Renal cortex interstitium (tissue), 15 donors: ENCODE measurements at places on chromosomes 13 and 19. TPM values are rescaled to one million over a fixed set of nuclear protein-coding genes. Genes with fewer than 3 reads are reported as not detected.

The MBD3L2 gene
- polyA plus RNA-seq, result not detected

The PLK5 gene
- polyA plus RNA-seq, result 0.45 TPM

The FCER2 gene
- 0.14 TPM for polyA plus RNA-seq

The FGF21 gene
- polyA plus RNA-seq, result not detected

The ZNF844 gene
- 27.1 TPM for polyA plus RNA-seq

The KCNN1 gene
- polyA plus RNA-seq, result 5.7 TPM

GRCh38 chr13:70336866-70337265 lies 228.6 kb upstream of the KLHL1 start:
- DNase-seq, result no peak

GRCh38 chr19:15453091-15453578 lies 3.4 kb upstream of the WIZ start:
- no peak for DNase-seq

The PPM1N gene
- not detected for polyA plus RNA-seq

DNA sequence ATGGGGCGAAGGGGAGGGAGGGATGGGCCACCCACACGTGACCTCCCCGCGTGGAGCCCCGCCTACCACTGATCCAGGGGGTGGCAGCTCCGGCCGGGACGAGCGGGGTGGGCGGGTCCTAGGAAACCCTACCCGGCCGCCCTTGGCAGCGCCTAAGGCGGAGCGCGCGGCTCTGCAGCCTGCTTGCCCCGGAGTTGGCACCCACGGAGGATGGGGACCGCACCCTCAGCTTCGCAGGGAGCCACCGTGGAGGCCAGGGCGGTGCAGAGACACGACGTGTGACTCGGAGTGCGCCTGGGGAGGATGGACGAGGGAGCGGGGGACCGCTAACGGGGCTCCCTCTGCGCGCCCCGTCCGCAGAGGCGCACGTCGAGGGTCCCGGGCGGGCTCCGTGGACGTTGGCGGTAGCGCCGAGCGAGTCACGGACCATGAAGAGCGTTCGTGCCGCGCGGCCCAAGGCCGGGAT lies at the start of gene RGS9BP:
RGS9BP (plus strand) TSS at position 129 of the 466 bp plus-strand sequence. CDS start 416 bp downstream, outside the sequence.
- no peak for DNase-seq

The PRR36 gene
- 5.6 TPM for polyA plus RNA-seq

The PRSS57 gene
- polyA plus RNA-seq, result 0.13 TPM

The CYP2F1 gene
- not detected for polyA plus RNA-seq

The CEACAM3 gene
- polyA plus RNA-seq, result 0.15 TPM

The CARM1 gene
- polyA plus RNA-seq, result 40.8 TPM

GRCh38 chr13:66576381-66576780 lies 653.8 kb downstream of the PCDH9 start:
- DNase-seq, result no peak

DNA sequence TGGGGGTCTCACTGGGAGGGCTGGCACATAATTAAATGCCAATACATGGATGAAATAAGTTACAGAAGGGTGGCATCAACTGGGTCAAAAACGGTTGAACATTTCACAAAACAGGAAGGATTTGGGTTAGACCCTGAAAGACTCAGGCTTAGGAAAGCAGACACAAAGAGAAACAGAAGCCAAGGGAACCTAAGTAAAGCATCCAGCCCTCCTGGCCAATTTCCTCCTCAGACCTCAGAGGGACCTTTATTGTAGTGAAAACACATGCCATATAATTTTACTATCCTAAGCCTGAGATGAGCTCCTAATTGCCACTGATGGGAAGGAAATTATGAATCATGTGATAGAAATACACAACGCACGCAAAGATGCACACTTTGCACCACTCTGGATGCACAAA lies 12.1 kb upstream of the CEACAM3 start:
- DNase-seq, result no peak

- DNase-seq, result peak; percentile 49
Observed at GRCh38 chr19:38388349-38389100, at the start of gene SPRED3. Gene SPRED3 (plus strand): TSS chr19:38388697. CDS start chr19:38390303, 1,606 bp downstream.

- no peak for DNase-seq
Observed at GRCh38 chr13:46572752-46573431, 19.9 kb downstream of the LRCH1 start.

GRCh38 chr19:45505996-45506245 lies 1.4 kb upstream of the VASP start:
- DNase-seq, result no peak

The PLIN4 gene
- polyA plus RNA-seq, result 1.5 TPM

DNA sequence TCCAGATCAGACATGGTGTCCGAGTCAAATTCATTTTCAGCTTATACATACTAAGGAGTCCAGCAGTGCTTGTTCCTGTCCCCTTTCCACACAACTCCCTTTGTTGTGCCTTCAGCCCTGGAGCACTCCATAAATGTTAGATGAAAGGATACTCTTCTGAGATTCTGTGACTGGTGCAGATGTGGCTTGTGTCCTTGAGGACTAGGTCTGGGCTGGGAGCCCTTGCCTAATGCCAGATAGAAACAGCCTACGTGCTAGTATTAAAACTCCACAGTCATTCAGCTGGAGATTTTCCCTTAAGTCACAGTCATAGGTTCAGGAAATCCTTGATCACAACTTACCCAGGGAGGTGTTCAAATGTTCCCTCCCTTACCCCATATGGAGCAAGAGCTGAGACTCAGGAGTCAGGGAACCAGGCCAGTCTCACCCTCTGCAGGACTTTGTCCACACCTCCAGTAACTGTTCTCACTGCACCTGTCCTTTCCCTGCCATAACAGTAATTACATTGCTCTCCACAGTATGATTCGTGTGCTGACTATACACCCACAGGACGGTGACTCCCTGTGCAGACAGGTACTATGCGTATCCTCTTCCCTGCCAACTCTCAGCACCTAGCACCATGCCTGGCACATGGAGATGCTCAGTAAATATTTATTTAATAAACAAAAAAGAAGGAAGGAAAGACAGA lies 15.5 kb upstream of the SERPINE3 start:
- no peak for DNase-seq

- no peak for DNase-seq
Observed at GRCh38 chr19:49553451-49554271, 25.9 kb downstream of the RCN3 start.

- no peak for DNase-seq
Observed at GRCh38 chr13:44921931-44922758, 67.1 kb downstream of the NUFIP1 start.

- DNase-seq, result no peak
Observed at GRCh38 chr13:50401049-50401505, 385.8 kb downstream of the KCNRG start.

The LRG1 gene
- 0.75 TPM for polyA plus RNA-seq

DNA sequence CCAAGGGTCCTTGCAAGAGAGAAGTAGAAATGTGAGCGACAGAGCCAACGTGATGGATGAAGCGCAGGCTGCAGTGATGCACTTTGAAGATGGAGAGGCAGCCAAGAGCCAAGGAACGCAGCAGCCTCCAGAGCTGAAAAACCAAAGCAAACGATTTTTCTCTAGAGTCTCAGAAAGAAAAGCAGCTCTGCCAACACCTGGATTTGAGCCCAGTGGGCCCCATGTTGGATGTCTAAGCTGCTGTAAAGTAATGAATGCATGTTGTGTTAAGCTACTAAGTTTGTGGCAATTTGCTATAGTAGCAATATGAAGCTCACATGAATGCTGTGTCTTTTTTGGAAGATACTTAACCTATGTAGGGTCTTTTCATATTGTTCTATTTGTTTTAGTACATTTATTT lies 894.3 kb downstream of the EFNB2 start:
- no peak for DNase-seq

- no peak for DNase-seq
Observed at GRCh38 chr13:114194853-114195252, 15.8 kb downstream of the CFAP97D2 start.

- DNase-seq, result no peak
Observed at GRCh38 chr13:32116210-32116609, 84.6 kb downstream of the FRY start.

- no peak for DNase-seq
Observed at GRCh38 chr13:21949818-21950429, 279.1 kb downstream of the FGF9 start.

The S1PR4 gene
- polyA plus RNA-seq, result 0.34 TPM

- DNase-seq, result no peak
Observed at GRCh38 chr13:50106559-50106958, 91.3 kb downstream of the KCNRG start.

DNA sequence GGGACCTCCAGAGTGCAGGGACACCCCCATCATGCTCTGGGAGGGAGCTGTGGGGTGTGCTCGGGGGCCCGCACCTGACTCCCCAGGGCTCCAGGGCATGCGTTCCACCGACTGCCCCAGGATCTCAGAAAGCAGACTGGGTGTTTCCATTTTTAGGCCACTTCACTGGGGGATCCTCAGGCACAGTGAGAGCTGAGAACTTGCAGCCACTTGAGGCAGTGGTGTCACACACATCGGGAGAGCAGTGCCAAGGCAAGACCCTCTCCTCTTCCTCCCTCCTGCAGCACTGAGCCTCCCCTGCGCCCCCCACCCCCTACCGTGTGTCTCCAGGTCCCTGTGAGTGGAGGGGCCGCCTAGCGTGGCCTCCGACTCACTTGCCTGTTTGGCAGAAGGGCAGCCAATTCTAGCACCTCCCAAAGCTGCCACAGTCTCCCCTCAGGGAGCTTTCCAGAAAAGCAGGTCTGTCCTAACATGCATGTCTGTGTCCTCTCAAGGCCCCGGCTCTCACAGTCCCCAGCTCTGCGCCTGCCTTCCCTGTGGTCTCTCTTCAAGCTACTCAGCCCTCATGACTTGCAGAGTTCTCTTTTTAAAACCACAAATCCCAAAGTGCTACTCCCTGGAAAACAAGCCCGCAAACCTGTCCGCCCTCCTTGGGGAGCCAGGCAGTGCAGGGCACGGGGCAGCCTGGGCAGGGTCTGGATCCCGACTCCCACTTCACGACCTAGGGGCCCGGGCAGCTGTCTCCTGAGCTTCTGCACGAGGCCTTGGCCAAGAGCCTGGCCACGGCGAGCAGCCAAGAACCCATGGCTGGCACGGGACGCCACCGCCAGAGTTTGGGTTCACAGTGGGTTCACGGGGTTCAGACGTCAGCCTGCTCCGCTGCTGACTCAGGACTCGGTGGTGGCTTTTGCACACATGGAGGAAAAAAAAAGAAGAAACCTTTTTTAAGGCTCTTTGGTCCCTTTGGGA lies 94.1 kb downstream of the STK24 start:
- no peak for DNase-seq

- no peak for DNase-seq
Observed at GRCh38 chr13:37492741-37493514, 105.6 kb downstream of the POSTN start.

DNA sequence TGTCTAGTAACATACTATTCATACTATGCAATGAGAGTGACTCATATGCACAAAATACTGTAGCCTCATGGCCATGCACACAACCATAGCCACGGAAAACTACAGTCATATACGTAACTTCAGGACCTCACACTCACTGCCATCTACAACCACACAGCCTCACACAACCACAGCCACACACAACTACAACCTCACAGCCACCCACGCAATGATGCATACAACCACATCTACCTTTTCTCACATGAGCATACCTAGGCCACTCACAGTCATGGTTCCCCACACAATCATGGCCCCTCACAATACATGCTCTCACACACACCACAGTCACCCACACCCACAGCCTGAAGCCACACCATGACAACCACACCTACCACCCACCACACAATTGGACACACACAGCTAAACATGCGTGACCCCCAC lies 8.7 kb upstream of the TNFSF14 start:
- DNase-seq, result no peak

- DNase-seq, result no peak
Observed at GRCh38 chr13:75175575-75175974, 306.4 kb downstream of the TBC1D4 start.

The FFAR1 gene
- polyA plus RNA-seq, result 0.53 TPM
